Activated naive CD8-positive, alpha-beta T cell treated with anti-CD3 and anti-CD28 coated beads, Interleukin-2, amount 10 ng/mL, durations not matched to agents 7 days and 5 days (primary cell): ENCODE measurements at places on chromosomes 16 and 17. TPM values are rescaled to one million over a fixed set of nuclear protein-coding genes. Genes with fewer than 3 reads are reported as not detected.

TRIM65 gene
- total RNA-seq, result 36.3 TPM

PRSS33 gene
- 0.17 TPM for total RNA-seq

MYCBPAP gene
- total RNA-seq, result 4.4 TPM

RAPGEFL1 gene
- total RNA-seq, result 5.4 TPM

CCL14 gene
- not detected for total RNA-seq

NATD1 gene
- 5.4 TPM for total RNA-seq

MT4 gene
- total RNA-seq, result not detected

DNA sequence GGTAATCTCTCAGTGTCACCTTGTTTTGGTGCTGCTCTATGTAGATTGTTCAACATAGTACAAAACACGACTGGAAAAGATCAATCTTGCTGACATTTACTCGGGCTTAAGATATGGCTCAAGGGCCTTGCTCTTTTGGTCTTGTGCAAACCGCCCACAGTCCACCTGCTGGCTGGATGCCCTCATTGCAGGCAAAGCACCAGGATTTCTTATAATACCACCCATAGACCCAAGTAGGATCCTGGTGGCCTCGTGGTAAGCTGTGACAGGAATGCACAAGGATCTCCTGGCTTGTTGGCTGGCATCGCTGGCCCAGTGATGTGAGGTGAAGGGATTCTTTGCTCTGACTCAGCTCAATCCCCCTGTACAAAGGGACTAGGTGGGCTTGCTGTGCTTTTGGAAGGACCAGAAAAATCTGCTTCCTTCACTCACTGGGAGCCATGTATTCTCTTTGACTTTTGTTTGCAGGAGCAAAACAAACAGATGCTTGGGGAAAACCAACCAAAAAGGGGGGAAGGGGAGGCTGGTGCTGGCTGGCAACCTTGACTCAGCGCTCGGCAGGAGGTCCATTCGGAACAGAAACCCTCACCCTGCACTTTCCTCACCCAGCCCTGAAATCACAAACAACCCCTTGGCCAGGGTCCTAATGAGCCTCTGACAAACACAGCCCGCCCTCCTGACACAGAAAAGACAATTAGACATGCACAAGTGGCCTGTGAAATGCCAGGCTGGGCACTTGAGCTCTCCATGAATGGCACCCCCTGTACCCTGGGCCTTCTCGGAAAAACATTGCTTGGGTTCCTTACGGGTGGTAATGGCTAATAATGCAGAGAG is 36.6 kb upstream of the MED9 start:
- peaks cover 2% of the 10 kb centered on the region for H3K27me3 ChIP-seq
- no peaks in the 10 kb centered on the region for H3K36me3 ChIP-seq
- H3K4me3 ChIP-seq, result no peak overlapping the region
- peaks cover 6% of the 10 kb centered on the region for H3K4me1 ChIP-seq
- no peak overlapping the region for H3K27ac ChIP-seq

DNA sequence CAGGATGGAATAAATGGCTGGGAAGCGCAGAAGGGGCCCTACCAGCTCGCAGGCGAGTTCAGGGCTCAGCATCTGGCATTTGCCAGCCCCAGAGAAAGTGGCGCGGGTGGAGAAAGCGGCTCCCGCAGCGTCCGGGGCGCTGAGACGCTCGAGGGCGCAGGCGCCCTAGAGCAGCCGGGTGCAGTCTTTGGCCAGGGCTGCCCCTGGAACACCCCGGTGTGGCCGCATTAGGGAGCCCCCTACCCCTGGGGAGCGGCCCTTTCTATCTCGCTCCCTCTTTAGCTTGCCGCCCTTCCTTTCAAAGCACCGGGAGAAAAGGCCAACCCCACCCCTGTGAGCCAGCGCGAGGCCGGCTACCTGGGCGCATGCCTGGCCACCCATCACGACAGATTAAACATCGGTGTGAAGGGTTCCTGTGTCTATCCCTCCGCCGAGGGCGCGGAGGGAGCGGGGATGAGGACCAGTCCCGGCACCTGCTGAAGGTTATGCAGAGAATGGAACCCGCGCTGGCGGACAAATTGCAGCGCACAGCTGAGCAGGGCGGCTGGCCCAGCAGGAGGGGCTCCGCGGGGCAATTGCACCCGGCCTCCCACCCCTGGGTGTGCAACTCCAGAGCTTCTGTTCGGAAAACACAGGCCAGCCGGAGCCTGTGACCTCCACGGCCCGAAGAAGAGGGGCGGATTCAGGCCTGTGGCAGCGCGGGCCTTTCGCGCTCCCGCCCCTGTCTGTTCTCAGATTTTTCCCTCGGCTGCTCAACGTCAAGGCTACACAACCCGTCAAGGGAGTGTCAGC is 15.6 kb upstream of the FOXF1 start:
- no peak overlapping the region for H3K4me3 ChIP-seq
- no peaks in the 10 kb centered on the region for H3K36me3 ChIP-seq
- DNase-seq, result no peak
- no peaks in the 10 kb centered on the region for H3K4me1 ChIP-seq

DNA sequence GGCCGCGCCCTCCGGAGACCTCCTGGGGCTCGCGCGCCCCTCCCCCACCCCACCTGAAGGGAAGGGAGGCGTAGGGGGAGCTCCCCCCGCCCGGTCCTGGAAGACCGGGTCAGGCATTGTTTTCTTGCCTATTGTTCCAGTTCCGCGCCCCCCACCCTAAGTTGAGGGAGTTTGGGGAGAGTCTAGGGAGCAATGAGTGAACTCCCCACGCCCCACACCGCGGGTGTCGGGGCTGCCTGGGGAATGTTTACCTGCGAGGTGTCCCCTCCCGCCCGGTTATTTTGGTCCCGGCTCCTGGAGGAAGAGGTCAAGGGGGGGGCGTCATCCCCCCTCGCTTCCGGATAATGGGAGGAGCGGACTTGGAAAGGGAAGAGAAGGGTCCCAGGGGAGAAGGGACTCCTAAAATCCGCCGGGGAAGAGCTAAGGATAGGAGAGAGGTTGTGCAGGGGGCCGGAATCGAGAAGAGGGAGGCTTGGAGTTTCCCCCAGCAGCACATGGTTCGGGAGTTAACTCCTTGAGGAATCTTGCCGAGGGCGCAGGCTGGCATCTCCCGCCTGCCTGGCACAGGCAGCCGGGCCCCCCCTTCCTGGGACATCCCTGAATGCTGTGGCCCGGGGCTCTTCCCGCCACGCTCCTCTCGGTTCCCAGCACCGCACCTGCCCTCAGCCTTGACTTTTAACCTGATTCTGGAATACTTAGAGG is 881 bp downstream of the MLLT6 start:
- peak overlapping the region; percentile 95 for H3K4me3 ChIP-seq
- H3K27ac ChIP-seq, result peak overlapping the region; percentile 81
- no peaks in the 10 kb centered on the region for H3K27me3 ChIP-seq
- H3K36me3 ChIP-seq, result peaks cover 18% of the 10 kb centered on the region
- DNase-seq, result no peak

DNA sequence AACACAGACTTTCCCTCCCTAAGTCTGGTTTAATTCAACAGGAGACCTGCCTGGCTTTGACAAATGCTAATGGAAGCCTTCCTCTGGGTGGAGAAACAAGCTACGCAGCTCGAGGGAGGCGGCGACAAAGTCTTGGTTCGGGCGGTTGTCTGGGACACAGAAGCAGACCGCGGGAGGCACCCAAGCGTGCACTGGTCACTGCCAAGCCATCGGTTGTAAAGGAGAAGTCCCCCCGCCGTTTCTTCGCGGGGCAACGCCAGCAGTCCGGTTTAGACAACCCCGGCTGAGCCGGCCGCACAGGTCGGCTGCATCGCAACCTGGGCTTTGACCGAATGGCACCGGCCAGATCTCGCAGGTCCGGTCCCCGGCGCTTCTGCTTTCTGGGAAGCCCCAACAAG is 586 bp downstream of the GLYR1 start:
- peaks cover 16% of the 10 kb centered on the region for H3K36me3 ChIP-seq
- peak overlapping the region; percentile 88 for H3K27ac ChIP-seq
- peak overlapping the region; percentile 88 for H3K4me3 ChIP-seq
- no peaks in the 10 kb centered on the region for H3K27me3 ChIP-seq

- H3K36me3 ChIP-seq, result no peaks in the 10 kb centered on the region
- peaks cover 2% of the 10 kb centered on the region for H3K27me3 ChIP-seq
- no peaks in the 10 kb centered on the region for H3K4me1 ChIP-seq
Observed at GRCh38 chr17:79036596-79036995, 12.6 kb downstream of the C1QTNF1 start.

- H3K27ac ChIP-seq, result no peak overlapping the region
- no peak for DNase-seq
- H3K4me3 ChIP-seq, result no peak overlapping the region
- no peaks in the 10 kb centered on the region for H3K4me1 ChIP-seq
- H3K36me3 ChIP-seq, result no peaks in the 10 kb centered on the region
- H3K27me3 ChIP-seq, result no peaks in the 10 kb centered on the region
Observed at GRCh38 chr16:77913738-77914253, 108.6 kb upstream of the CLEC3A start.

DNA sequence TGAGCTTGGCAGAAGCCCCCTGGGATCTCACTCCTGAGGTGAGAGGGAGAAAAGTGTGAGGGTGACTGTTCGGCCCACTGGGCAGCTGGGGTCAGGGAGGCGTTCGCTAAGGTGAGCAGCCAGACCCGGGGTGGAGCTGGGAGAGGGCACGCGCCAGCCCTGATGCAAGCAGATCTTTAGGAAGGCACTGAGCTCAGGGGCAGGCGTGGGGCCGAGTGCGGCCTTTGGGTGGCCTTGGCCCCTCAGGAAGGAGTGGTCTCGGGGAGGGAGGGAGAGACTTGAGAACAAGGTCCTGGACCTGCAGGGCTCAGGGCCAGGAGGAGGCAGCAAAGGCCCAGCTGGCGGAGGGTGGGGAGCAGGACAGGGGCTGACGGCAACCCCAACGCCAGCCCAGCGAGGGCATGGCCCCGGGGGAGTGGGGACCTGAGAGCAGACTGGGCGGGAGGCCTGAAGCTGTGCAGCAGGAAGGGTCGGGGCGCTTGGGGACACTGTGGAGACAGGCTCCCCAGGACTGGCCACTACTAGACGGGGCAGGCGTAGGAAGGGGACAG is 14.5 kb upstream of the WDR45B start:
- no peaks in the 10 kb centered on the region for H3K36me3 ChIP-seq
- H3K4me3 ChIP-seq, result no peak overlapping the region
- no peak overlapping the region for H3K27ac ChIP-seq

DNA sequence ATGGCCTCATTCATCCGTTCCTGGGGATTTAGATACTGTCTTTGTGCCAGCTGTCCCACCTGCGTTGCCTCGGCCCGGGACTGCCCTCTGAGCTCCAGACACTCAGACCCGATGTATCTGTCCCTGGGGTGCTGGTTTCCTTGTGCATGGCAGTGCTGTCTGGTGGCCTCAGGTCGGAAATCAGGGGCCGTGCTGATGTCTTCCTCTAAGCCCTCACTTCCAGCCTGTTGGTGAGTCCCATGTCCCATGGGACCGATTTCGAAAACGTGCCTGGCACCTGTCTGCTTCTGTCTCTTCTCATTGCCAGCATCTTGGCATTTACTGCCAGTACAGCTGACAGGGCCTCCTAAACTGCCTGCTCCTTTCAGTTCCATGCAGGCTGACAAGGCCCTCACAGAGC is 22.1 kb downstream of the NT5M start:
- H3K27me3 ChIP-seq, result no peaks in the 10 kb centered on the region
- H3K27ac ChIP-seq, result no peak overlapping the region
- no peak overlapping the region for H3K4me3 ChIP-seq
- no peaks in the 10 kb centered on the region for H3K36me3 ChIP-seq

DNA sequence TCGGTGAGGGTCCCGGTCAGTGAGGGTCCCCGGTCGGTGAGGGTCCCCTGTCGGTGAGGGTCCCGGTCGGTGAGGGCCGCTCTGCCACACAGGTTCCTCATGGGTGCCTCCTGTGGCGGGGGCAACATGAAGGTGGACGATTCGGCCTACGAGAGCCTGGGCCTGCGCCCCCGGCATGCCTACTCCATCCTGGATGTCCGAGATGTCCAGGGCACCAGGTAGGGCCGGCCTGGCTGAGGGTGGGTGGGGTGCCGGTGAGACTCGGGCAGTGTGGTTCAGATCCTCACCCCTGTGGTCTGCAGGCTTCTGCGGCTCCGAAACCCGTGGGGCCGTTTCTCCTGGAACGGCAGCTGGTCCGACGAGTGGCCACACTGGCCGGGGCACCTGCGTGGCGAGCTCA is 9.0 kb upstream of the PRR35 start:
- no peaks in the 10 kb centered on the region for H3K27me3 ChIP-seq
- no peak overlapping the region for H3K4me3 ChIP-seq
- no peak for DNase-seq
- no peaks in the 10 kb centered on the region for H3K36me3 ChIP-seq
- no peak overlapping the region for H3K27ac ChIP-seq

DNA sequence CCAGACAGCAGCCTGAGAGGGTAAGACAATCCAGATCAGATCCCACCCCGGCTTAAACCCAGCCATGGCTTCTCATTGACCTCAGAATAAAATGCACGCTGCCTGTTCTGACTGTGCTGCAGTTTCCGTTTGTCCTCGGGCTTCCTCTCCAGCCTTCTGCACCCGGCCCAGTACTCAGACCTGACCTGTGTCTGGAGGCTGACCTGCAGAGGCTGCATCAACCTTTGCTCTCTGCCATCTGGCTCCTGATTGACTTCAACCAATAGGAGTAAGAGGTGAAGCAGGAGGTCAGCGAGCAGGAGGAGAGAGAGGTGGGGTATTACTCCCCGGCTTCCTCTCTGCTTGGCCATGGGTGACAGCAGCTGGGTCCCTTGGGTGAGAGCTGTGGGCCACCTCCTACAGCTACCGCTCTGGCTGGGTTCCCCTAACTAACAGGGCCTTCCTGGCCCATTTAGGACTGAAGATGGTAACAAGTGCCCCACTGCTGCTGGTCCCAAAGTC is 46.7 kb downstream of the C16orf82 start:
- H3K4me3 ChIP-seq, result no peak overlapping the region
- H3K36me3 ChIP-seq, result no peaks in the 10 kb centered on the region
- no peak overlapping the region for H3K27ac ChIP-seq
- peaks cover 4% of the 10 kb centered on the region for H3K4me1 ChIP-seq
- peaks cover 8% of the 10 kb centered on the region for H3K27me3 ChIP-seq
- DNase-seq, result no peak

- peaks cover 7% of the 10 kb centered on the region for H3K4me1 ChIP-seq
- H3K27ac ChIP-seq, result no peak overlapping the region
- H3K27me3 ChIP-seq, result no peaks in the 10 kb centered on the region
- H3K36me3 ChIP-seq, result no peaks in the 10 kb centered on the region
- DNase-seq, result no peak
- no peak overlapping the region for H3K4me3 ChIP-seq
Observed at GRCh38 chr16:71658771-71659170, 32.8 kb downstream of the MARVELD3 start.

GRCh38 chr16:76502555-76502954 is 225.4 kb downstream of the CNTNAP4 start:
- H3K27me3 ChIP-seq, result no peaks in the 10 kb centered on the region
- no peak overlapping the region for H3K4me3 ChIP-seq
- no peak for DNase-seq
- no peaks in the 10 kb centered on the region for H3K36me3 ChIP-seq
- no peak overlapping the region for H3K27ac ChIP-seq

DNA sequence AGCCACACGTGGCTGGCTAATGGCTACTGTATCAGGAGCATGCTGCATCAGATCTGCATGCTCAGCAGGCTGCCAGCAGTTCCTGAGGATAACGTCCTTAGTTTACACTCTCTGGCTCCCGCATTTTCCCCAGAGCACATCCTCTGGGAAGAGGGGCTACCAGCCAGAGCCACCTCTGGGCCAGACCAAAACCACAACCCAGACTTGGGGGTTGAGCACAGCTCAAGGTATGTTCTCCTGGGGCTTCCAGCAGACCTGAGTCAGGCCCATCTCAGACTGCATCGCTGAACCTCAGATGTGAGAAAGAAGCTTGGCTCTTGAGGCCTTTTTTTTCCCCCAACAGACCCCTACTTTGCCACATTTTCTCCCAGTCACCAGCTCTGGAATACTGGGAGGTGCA is 23.7 kb upstream of the WSCD1 start:
- no peak for DNase-seq
- no peaks in the 10 kb centered on the region for H3K4me1 ChIP-seq
- no peak overlapping the region for H3K27ac ChIP-seq
- no peaks in the 10 kb centered on the region for H3K27me3 ChIP-seq
- H3K4me3 ChIP-seq, result no peak overlapping the region
